Lower leg skin (tissue), 4 donors: ENCODE measurements at places on chromosomes 1 and 21. TPM values are rescaled to one million over a fixed set of nuclear protein-coding genes. Genes with fewer than 3 reads are reported as not detected.

GRCh38 chr1:182069028-182069466 is 7.5 kb upstream of the ZNF648 start:
- no peak for DNase-seq

DNA sequence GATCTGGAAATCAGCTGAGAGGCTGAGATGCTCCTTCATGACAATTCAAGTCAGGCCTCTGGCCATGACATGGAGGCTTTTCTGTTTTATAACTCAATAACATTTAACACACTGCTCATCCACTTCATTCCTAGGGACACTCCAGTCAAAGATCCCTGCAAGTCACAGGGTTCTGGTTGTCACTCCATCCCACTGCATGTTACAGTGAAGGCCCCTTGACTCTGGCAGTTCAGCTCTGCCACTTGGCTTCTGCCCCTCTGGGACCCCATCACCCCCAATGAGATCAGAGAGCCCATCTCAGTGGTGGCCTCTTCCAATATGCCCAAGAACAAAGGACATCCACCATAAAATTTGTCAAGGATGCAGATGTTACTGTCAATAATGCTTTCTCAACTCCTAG is 10.0 kb upstream of the FAM110D start:
- peak; percentile 23 for DNase-seq

- no peak for DNase-seq
Observed at GRCh38 chr1:245763873-245764331, 609.1 kb downstream of the KIF26B start.

GRCh38 chr1:68232289-68233148 is at the start of gene WLS:
WLS (minus strand) TSS chr1:68232523; CDS start chr1:68232299, 224 bp downstream.
- DNase-seq = peak; percentile 96

GRCh38 chr1:210523830-210524229 is 195.1 kb downstream of the HHAT start:
- no peak for DNase-seq

DNA sequence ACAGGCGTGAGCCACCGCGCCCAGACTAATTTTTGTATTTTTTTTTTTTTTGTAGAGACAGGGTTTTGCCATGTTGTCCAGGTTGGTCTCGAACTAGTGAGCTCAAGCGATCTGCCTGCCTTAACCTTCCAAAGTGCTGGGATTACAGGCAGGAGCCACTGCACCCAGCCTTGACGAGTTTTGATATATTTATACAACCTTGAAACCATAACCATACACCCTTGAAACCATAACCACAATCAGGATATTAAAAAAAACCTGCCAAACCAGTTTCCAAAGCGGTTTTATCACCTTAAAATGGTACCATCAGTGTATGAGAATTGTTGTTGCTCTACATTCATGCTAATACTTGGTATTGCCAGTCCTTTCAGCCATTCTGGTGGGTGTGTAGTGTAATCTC is 3.7 kb upstream of the PHACTR4 start:
- no peak for DNase-seq

DNA sequence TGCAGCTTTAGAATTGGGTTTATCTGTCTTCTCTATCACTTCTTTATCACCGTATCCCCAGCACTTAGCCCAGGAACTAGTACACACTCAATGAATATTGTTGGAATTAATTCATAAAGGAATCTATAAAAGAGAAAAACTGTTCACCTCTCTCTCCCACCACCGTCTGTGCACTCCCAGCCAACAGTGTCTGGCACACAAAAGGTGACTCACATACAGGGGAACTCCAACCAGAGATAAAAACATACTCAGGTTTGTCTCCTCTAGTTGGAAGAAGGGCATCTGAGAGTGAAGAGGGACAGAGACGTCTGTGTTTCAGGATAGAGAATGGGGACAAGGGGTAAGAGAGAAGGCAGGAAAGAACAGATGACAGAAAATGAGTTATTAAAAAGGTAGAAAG is 10.0 kb downstream of the ITLN1 start:
- no peak for DNase-seq

GRCh38 chr1:47478090-47478489 is 40.2 kb downstream of the FOXD2 start:
- peak; percentile 89 for DNase-seq

DNA sequence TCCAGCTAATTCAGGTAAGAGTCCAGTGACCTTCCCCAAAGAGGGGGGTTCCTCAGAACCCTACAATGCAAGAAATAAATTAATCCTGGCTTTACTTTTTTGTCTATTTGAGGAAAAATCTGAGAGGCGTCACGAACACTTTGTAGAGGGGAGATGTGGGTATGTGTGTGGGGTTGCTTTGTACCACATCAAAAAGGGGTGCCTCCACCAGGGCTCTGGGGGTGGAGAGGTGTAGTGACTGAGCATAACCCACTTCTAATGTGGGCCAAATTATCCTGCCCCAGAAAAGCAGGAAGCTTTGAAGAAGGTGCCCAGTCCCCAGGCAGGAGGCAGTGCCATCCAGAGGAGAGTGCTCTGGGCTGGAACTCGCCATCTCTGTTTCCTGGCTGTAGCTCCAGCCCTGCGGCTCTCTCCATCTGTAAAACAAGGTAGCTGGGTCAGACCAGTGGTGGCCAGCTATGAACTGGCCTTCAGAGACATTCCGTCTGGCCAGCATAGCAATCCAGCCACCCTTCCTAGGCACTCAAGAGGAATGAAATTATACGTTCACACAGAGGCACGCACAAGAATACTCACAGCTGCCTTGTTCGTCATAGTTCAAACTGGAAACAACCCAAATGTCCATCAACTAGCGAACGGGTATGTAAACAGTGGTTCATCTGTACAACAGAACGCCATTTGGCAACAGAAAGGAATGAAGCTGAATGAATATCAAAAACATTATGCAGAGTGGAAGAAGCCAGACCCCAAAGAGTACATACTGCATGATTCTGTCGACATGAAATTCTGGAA is 45.4 kb upstream of the TNFRSF1B start:
- DNase-seq = no peak

DNA sequence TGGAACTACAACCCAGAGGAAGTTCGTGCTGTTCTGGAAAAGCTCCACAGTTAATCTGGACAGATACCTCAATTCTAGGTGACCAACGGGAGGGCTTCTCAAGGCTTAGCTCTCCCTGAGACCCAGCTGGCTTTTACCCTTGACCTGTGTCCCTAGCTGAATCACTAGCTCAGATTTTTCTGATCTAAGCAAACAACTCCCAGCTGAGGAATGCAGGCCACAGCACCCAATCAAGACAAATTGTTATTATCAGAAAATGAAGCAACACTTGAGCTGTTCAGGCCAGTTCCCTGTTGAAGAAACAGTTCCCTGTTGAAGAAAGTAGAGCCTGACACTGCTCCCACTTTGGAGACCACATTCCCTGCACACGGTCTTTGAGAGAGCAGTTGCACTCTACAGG is 16.0 kb downstream of the DIO1 start:
- no peak for DNase-seq

- no peak for DNase-seq
Observed at GRCh38 chr1:41800311-41800829, 118.4 kb downstream of the HIVEP3 start.

DNA sequence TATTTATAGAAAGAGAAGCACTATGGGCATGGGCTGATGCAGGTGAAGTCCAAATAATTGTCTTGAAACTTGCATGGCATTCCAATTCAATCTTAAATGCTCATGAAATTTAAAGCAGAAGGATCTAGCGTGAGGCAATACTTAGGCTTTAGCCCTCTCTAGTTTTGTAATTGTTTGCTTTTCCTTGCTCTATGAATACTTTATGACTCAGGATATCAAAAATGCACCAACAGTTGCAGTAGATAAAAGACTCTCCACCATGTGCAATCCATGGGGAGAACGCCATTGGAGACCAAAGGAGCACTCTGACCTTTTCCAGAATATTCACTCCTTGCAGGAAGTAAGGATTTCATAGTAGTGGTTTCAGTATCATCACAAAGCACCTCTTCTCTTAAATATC is 436.4 kb downstream of the LRRIQ3 start:
- DNase-seq = no peak

DNA sequence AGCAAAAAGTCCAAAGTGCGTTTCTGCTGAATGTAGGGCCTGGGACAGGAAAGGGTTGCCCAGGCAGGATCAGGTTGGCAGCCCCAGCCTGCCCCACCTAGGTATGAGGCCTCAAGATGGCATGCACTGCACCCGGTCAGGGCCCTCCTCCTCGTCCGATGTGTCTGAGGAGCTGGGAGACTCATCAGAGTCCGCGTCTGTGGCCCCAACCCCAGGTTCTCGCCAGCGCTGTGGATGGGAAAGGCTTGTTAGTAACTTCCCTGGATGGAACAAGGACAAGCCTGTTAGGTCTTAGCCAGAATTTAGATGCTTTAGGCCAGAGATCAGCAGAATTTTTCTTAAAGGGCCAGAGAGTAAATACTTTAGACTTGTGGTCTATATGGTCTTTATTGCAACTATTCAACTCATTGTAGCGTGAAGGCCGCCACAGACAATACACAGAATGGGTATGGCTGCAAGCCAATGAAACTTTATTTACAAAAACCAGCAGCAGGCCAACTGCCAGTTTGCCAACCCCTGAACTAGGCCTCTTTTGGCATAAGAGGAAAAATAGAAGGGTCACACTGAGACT is 12.4 kb downstream of the PEA15 start:
- DNase-seq = no peak

GRCh38 chr1:91836331-91837040 is 49.5 kb downstream of the TGFBR3 start:
- DNase-seq = no peak

DNA sequence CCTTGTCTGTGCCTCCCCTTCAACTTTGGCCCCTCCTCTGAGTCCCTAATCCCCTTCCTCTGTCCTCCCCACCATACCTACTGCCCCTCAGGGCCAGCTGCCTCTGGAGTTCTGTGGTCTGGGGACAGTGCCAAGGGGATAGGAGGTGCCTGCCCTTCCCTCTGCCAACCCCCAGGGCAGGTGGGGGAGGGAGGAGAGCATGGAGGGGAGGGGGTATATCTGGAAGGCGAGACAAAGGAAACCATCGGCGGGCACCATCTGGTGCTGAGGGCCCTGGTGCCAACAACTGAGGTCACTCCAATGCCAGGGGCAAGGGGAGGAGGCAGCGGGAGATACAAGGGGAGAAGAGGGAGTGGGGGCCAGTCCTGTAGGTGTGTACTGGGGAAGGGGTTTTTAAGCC is 9.6 kb downstream of the RAB25 start:
- no peak for DNase-seq

GRCh38 chr1:37169241-37169640 is 134.9 kb upstream of the GRIK3 start:
- no peak for DNase-seq

DNA sequence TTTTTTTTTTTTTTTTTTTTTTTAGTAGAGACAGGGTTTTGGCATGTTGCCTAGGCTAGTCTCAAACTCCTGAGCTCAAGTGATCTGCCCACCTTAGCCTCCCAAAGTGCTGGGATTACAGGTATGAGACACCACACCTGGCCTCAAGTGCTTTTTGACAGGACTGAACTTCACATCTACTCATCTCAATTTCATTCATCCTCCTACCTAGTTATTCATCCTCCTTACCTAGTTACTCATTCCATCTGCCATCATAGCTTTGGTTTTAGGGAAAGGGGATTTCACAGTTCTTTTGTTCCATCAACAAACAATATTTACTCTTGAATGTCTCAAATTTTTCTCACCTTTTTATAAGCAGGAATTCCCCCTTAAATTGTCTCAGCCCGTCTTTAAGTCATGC is 38.6 kb upstream of the RALGPS2 start:
- DNase-seq = no peak

GRCh38 chr1:224378855-224379631 is 22.4 kb downstream of the CNIH4 start:
- DNase-seq = no peak

GRCh38 chr1:207941665-207942064 is 30.7 kb upstream of the CD34 start:
- DNase-seq = peak; percentile 69

DNA sequence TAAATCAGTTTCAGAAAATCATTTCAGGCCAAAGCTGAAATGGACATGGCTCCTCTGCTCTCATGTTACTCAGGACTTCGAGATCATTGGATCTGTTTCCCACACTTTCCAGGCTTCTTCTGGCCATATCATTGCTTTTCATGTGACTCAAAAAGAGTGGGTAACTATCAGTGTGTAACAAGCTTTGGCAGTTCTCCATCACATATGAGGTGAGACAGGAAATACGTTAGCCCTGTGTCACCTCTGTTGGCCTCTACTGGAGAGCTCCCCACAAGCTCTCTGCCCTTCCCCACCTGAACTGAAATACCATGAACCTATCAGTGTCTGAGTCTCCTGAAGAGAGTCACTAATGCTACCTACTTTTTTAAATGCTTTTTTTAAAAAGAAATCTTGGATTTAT is 128.2 kb downstream of the LBR start:
- DNase-seq = no peak

DNA sequence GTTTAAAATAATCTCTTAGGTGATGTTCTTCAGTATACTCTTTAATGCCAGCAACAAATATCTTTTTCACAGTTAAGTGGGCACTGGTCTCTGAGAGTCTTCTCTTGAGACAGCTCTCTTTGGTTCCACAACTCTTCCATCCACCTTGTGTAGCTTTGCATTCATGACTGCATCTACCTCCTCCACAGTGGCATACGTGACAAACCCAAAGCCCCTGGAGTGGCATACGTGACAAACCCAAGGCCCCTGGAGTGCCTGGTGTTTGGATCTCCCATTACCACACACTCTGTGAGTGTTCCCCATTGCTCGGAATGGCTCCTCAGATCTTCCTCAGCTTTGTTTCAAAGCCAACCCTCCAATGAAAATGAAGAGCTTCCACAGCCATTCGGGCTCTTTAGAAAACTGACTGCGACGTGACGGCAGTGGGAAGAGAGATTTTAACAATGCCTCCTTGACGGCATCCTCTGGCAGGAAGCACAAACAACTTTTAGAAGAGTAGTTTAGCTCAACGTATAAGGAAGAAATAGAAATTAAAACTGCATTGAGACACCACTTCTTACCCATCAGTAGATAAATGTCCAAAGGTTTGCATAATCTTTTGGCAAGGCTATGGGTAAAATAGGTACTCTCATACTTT is 45.8 kb downstream of the SLC30A7 start:
- no peak for DNase-seq

- DNase-seq = no peak
Observed at GRCh38 chr1:10108948-10109708, 76.4 kb downstream of the UBE4B start.

DNA sequence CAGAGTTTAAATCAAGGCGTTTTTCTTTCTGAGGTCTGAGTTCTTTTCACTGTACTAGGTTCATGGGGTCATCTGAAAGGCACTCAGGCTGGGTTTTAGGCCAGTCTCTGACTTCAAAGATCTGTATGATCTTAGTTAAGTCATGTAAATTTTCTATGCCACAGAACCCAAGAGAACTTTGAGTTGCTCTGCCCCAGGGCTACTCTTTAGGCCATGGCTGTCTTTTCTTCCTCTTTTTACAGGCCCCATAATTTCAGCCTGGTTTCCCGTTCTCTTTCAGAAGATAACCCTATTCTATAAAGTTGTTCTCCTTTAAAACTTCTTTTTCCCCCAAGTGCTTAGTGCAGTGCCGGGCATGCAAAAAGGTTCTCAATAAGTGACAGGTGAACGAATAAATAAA is 26.1 kb downstream of the METTL13 start:
- no peak for DNase-seq

The CFAP107 gene
- total RNA-seq = not detected

The TRIM17 gene
- total RNA-seq = 1.5 TPM

The PTGFR gene
- total RNA-seq = 14.9 TPM

The PODN gene
- 16.3 TPM for total RNA-seq

The CFHR5 gene
- not detected for total RNA-seq

The MTOR gene
- total RNA-seq = 31.5 TPM

The TEX38 gene
- total RNA-seq = not detected

The ALX3 gene
- total RNA-seq = 0.52 TPM

The FCAMR gene
- total RNA-seq = not detected

The LCE1F gene
- 39.7 TPM for total RNA-seq

The S100A7A gene
- not detected for total RNA-seq

The TSACC gene
- not detected for total RNA-seq

The NBPF10 gene
- total RNA-seq = 1.5 TPM

The GSTM5 gene
- total RNA-seq = 2.2 TPM
